ENCODE measurements at places on chromosomes 16 and 17.
A peak's percentile ranks its signal among the peaks of the same experiment; 100 is the strongest.

- DNase-seq = no peak
Measured at GRCh38 chr16:52404546-52404945, 142.4 kb downstream of the TOX3 start.

DNA sequence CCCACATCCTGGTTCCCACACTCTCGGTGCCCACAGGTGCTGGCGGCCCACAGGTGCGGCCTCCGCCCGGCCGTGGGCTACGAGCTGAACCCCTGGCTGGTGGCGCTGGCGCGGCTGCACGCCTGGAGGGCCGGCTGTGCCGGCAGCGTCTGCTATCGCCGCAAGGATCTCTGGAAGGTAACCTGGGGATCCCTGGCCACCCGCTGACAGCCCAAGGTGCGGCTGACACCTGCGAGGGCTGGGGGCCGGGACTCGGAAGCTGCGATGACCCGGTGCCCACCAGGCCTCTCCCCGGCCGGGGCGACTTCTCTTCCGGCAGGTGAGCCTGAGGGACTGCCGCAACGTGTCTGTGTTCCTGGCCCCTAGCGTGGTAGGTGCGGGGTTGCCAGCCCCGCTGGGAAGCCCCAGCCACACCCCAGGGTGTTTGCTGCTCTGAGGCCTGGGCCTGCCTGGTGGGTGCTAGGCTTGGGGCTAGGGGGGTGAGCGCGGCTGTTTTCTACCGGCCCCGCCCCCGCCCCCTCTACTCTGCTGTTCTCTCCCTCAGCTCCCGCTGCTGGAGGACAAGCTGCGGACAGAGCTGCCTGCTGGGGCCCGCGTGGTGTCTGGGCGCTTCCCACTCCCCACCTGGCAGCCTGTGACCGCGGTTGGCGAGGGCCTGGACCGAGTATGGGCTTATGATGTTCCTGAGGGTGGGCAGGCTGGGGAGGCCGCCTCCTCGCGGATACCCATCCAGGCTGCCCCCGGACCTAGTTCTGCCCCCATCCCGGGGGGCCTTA lies 1.0 kb downstream of the ANTKMT start:
- DNase-seq = peak; percentile 30

- DNase-seq = no peak
Measured at GRCh38 chr17:19719355-19720209, 3.2 kb upstream of the SLC47A2 start.

- DNase-seq = no peak
Measured at GRCh38 chr16:50781043-50781442, 39.2 kb downstream of the CYLD start.

DNA sequence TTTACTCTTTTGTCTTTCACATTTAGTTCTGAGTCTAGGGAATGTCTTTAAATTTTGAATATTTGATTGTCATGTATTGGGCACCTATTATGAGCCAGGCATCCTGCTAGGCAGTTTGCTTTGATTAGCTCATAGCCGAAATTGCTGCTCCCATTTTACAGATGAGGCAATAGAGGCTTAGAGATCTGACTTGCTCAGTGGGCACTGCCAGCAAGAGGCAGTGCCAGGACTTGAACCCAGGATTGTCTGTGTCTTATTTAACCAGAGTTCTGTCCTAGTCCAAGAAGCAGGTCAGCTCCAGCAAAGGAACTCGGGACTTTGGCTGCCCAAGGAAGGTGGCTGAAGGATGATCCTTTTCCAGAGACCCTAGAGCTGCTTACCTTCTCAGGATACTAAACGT lies 24.5 kb downstream of the BEAN1 start:
- no peak for DNase-seq

GRCh38 chr16:35750701-35751104 lies 2291.3 kb downstream of the TP53TG3F start:
- no peak for DNase-seq

- DNase-seq = no peak
Measured at GRCh38 chr17:18161207-18162145, 22.2 kb upstream of the ALKBH5 start.

GRCh38 chr17:2689411-2690164 lies 22.0 kb downstream of the CLUH start:
- no peak for DNase-seq

GRCh38 chr17:18992454-18993130 lies 12.0 kb downstream of the FAM83G start:
- DNase-seq = peak; percentile 32

GRCh38 chr17:36723459-36724025 lies 122.2 kb downstream of the MRM1 start:
- DNase-seq = no peak

- DNase-seq = no peak
Measured at GRCh38 chr17:73266796-73267195, 5.1 kb upstream of the CPSF4L start.

- DNase-seq = no peak
Measured at GRCh38 chr16:67104845-67105244, 4.9 kb upstream of the PHAF1 start.

DNA sequence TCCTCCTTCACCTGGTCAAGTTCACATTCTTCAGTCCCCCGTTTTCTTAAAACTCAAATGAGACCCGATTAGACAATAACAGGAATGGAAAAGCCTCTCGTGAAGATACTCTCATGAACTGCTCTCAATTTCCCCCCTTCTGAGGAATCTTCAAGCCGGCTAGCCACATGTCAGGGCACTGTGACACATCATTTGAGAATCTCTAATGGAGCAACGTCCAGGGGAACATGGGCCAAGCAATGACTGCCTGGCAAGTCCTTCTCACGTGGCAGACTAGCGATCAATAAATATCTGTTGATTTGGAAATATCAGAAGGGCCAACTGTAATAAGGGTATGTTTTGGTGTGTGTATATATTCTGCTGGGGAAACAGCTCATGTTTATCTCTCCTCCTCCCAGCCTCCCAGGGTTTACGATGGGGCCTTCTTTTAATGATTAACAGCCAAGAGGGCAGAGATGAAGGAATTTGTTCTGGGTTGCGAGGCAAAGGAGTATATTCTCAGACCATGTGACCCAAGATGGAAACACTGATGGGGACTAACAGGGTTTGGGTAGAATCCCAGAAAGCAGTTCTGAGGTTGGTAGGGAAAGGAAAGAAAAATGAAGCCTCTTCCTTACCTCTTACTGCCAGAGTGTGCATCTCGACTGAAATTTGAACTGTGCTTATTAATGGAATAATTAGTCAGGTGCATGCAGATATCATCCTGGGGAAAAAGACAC lies 21.4 kb downstream of the TTLL6 start:
- no peak for DNase-seq

DNA sequence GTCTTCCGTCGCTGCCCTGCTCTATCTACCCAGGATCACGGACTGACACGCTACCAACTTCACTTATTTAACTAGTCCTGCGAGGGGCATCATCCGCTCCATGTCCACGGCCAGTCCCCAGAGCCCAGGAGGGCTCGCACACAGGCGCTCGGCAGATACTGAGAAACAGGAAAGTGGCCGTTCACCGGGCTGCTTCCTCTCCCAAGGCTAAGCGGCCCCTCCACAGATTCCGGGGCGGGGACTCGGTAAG lies 388 bp downstream of the OXLD1 start:
- DNase-seq = no peak

DNA sequence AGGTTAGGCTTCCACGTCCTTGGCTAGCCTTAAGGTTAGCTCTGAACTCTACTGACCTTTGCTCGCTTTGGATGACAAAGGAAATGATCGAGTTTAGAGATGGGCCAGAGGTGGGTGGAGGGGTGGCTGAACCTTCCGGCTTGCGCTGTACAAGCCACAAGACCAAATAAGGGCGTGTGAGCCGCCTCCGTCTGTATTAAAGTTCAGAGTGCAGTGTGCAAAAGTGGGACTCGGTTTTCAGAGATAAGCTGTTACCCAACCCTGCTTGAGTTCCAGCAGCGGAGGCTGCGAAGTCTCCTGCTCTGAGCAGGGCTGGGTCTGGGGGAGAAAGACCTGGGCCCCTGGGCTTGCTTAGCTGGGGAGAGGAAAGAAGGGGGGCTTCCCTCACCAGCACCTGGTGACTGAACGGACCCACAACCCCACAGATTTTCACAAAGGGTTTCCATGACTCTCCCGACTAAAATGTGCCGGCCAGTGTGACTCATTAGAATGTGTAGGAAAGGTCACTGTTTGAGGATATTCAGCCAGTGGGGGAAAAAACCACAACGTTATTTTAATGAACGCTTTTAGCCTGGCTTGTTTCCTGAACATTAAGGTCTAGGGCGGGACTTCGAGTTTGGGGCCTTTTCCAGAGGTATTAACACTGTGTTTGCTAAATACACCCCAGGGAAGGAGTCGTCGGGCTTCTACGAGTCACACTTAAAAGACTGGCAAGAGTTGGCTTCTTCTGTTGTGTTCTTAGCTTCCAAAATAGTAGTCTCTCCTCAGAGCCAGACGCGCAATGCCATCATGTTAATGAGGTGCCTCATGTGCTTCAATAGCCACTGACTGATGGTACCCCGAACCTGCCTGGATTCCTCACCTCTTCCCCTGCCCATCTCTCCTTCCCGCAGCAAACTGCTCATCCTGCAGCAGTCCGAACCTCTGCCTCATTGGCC lies 67.0 kb downstream of the CENPV start:
- peak; percentile 43 for DNase-seq

DNA sequence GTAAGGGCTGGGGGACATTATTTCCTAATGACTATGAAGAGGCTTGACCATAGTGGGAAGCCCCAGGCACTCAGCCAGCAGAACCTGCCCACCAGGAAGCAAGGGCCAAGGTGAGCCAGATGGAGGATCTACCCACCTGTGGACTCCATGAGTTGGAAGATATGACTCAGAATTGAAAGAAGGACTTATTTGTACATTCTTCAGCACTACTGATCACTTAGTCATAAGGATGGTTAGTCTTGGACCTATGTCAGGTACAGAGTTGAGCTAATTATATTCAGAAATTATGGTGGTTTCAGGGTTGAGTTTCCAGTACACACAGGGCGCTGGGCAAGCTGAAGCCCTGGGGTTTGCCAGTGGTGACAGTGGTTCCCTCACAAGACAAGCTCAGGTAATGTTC lies 24.0 kb upstream of the GRIN2A start:
- no peak for DNase-seq

DNA sequence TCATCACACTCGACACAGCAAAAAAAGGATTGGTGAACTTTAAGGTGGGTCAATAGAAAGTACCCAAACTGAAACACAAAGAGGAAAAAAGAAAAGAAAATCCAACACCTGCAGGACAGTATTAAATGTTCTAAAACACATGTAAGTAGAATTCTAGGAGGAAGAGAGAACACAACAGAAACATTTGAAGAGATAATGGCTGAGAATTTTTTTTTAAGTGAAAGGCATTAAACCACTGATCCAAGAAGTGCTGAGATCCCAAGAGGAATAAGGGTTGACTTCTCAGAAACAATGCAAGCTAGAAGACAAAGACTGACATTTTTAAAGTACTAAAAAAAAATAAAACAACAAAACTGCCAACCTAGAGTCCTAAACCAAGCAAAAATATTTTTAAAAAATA lies 31.6 kb downstream of the VPS53 start:
- no peak for DNase-seq

DNA sequence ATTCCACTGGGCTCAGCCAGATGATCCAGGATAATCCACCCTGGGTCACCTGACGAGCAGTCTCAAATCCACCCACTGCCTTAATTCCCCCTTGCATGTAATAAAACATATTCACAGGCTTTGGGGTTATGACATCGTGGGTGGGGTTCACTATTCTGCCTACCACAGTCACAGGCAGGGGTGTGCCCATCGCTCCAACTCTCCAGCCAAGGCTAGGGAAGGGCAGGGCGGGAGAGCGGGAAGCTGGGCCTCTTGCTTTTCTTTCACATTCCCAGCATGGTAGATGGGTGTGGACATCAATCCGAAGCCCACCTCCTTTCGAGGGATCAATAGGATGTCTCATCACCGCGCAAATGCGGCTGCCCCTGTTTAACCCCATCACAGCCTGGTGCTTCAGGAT lies 12.7 kb upstream of the CD300LD start:
- no peak for DNase-seq

DNA sequence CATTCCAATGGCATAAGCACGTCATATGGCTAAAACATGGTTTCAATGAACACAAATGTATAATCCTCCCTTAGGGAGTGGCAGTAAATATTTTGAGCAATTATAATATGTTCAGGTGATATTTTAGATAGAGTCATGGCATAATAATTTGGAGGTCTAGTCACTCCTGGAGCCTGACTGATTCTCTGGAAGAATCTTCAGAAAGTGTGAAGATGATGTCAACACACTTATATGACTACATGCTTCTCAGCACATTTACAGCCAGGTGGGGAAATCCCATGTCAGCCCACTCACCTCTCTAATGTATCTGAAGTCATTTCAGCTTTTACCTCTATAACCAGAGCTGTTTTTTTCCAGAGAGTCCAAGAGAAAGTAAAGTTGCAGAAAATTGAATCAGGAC lies 474.8 kb downstream of the SHISA9 start:
- DNase-seq = no peak

DNA sequence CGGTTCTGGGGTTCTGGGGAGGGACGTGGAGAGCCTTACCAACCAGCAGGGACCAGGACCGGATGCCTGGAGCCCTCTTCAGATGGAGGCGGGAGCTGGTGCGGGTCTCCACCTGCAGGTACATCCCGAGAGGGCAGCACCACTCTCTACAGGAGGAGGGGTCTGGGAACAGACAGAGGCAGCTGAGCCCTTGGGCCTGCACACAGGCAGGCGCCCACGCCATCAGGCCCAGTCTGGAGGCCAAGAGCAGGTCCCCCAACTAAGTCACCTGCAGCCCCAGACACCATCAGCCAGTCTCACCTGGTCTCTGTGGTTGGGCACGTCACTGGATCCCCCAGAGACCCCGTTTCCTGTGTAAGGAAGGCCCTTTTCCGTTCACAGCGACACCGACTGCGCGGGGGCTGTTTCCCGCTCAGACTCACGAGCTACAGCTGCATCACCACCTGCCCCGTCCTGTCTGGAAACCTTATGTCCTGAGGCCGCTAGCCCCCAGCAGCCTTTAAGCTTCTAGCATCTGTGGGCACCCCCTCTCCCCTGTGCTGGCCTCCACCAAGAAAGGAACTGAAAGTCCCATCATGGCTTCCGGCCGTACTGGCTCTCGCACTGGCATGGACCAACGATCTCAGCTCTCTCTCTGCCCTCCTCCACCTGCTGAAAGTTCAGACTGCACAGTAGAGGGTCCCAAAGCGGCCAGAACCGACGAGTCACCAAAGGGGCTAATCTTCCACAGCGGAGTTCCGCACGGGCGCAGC lies 1.2 kb downstream of the CYBC1 start:
- DNase-seq = peak; percentile 91

- DNase-seq = no peak
Measured at GRCh38 chr17:78026381-78026780, 67.9 kb downstream of the TNRC6C start.

DNA sequence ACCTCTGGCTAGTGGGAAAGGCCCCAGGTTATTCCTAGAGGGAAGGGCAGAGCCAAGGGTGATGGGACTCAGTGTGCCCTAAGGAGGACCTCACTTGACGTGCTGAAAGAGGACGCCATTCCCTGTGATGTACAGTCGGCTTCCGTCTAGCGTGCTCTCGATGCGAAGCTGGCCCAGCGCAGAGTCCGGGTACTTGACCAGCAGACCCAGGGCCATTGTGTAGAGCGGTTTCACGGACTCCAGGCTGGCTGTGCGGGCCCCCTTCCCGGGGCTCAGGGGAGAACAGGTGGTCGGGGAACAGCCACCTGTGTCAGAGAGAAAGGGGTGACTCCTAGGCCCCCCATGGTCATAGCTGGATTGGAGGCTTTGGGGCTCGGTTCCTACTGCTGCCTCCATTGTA lies 19.9 kb downstream of the PLEKHG4 start:
- DNase-seq = no peak

- no peak for DNase-seq
Measured at GRCh38 chr17:61174310-61174709, 225.3 kb upstream of the TBX2 start.

GRCh38 chr17:30969989-30970830 lies 629 bp upstream of the RNF135 start:
- DNase-seq = peak; percentile 37
